ENCODE measurements at places on chromosomes 7 and 10.
A peak's percentile ranks its signal among the peaks of the same experiment; 100 is the strongest.

- peak; percentile 49 for DNase-seq
Measured at GRCh38 chr10:103416436-103417147, 20.2 kb downstream of the PDCD11 start.

- DNase-seq: no peak
Measured at GRCh38 chr10:120067427-120067826, 174.9 kb downstream of the SEC23IP start.

DNA sequence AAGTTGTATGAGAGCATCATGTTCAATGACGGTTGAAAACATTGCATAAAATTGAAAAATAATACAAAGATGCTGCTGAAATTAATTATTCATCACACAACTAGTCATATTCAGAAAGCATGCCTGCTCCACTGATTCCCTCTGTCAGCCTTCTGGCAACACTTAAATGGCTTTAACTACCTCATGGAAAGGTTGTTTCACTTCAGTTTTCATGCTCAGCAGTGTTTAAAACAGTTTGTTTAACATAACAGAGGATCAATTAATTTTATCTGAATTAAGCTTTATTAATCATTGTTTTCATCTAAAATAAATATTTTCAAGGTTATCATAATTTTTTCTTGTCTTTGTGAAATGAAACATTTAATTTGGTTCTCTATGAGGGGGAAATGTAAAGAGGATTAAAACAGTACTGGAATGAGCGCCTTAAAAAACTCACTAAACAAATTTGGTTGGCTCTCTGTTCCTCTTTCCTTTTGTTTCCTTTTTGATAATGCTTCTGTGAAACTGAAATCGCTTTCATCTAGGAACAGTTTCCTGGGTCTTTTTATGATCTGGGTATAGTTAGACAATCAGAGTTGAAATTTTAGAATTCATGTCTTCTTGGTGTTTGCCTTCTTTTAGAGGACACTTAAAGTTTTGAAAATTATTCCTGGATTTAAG lies 427.4 kb downstream of the SH2D4B start:
- DNase-seq: no peak

- peak; percentile 76 for DNase-seq
Measured at GRCh38 chr7:142385491-142386340, 127.9 kb upstream of the PRSS58 start.

GRCh38 chr10:110547139-110547761 lies 20.2 kb upstream of the SMC3 start:
- peak; percentile 78 for DNase-seq

- DNase-seq: no peak
Measured at GRCh38 chr10:87547734-87548311, 43.1 kb downstream of the MINPP1 start.

- DNase-seq: no peak
Measured at GRCh38 chr10:98320486-98321185, 52.6 kb upstream of the LOXL4 start.

- no peak for DNase-seq
Measured at GRCh38 chr10:77602913-77603533, 34.6 kb downstream of the KCNMA1 start.

GRCh38 chr7:26343320-26343832 lies 51.7 kb downstream of the SNX10 start:
- DNase-seq: no peak

- peak; percentile 14 for DNase-seq
Measured at GRCh38 chr7:108805808-108806397, 236.2 kb downstream of the DNAJB9 start.

DNA sequence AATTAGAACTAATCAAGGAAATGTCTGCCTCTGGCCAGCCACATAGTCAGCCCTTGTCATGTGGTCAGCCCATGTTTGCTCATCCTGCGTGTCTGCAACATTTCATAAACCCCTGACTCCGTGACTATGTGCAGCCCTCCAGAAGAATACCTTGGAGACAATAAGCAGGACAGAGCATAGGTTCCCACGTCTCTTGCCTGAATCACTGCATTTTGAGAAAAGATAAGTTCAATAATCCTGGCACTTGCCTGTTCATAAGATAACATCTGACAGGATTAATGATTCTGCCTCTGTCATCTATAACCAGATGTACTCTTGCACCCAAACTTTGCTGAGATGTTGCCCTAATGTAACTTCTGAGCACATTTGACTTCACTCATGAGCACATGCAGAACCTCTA lies 78.4 kb downstream of the AKR1D1 start:
- no peak for DNase-seq

DNA sequence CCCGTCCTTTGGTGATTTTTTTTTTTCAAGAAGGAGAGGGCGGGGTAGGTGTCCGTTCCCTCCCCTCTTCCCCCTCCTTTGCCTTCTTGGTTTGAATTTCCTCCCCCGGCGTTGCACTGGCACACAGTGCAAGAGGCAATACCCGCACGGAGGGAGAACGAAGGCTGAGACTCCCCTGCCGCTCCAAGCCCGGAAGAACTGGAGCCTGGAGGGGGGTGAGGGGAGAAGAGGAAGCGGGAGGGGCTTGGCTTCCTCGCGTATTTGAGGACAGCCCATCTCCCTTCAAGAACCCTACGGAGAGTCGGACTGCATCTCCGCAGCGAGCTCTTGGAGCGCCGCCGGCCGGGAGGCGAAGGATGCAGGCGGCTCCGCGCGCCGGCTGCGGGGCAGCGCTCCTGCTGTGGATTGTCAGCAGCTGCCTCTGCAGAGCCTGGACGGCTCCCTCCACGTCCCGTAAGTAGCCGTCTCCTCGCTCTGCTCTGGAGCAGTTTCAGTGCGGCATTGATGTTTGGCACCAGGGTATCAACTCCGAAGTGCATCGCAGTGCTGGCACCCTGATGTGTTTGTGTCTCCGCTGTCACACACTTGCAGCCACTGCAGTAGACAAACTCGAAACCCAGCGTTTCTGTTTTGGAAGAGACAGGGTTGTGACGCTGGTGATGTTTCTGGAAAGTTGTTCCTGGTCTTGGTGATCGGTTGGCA lies at the start of gene CNTNAP2:
TSS of gene CNTNAP2 (plus strand) at position 281 of the 702 bp plus-strand sequence. CDS start at position 357, 76 bp downstream.
- DNase-seq: no peak

DNA sequence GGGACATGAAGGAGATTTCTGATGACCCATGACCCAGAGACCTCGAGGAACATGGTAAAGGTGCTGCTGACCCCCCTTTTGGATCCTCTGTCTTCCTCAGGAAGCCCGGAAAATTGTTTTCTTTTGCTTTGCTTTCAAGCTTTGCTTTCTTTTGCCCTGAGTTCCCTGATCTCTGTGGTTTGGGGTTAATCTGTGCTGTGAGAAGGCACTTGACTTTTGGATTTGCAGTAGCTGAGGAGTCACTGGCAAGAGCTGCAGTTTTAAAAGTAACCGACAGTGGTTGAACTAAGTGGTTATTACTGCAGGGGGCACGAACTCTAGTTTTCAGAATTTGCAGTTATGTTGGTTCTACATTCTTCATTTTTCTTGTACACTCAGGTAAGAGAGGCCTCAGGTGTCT lies 53.0 kb downstream of the PDZD8 start:
- no peak for DNase-seq

DNA sequence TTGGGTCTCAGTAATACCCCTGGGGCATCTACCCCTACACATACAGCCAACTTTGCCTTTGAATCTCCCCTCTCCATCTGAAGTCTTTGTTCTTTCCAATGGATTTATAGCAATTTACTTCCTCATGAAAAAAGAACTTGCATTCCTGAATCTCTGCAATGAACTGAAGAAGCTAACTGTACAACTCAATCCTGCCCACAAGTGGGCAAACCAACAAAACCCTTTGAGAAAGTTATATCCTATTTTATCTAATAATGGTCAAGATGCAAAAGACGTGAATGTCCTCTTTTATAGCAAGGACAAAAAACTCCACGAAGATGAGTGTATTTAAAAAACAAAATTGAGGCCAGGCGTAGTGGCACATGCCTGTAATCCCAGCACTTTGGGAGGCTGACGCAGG lies 991.3 kb downstream of the LRMDA start:
- no peak for DNase-seq

Data from activated CD4-positive, alpha-beta T cell treated with anti-CD3 and anti-CD28 coated beads, Interleukin-10, Interleukin-2, amounts not matched to agents 100 ng/mL and 50 ng/mL, durations not matched to agents 16 hours and 8 hours (primary cell).